Activated T-helper 1 cell treated with anti-CD3 and anti-CD28 coated beads, Interleukin-2, amount 50 U/mL, for 16 hours (primary cell): ENCODE measurements at places on chromosomes 13 and 19.

DNA sequence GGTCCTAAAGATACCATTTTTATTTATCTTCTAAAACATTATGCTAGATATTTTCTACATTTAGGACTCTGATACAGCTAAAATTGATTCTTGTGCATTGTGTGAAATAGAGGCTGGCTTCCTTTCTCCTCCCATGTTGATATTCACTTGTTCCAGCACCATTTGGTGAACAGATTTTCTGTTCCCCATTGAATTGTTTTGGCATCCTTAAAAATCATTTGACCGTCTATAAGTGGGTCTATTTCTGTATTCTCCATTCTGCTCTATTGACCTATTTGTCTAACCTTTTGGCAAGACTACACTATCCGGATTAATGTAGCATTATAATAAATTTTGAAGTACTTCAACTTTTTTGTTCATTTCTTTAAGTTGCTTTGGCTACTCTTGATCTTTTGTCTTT, 2689.2 kb downstream of the PCDH9 start:
- no peak for DNase-seq

GRCh38 chr19:19670070-19670551, 1.5 kb downstream of the ZNF101 start:
- DNase-seq: no peak

DNA sequence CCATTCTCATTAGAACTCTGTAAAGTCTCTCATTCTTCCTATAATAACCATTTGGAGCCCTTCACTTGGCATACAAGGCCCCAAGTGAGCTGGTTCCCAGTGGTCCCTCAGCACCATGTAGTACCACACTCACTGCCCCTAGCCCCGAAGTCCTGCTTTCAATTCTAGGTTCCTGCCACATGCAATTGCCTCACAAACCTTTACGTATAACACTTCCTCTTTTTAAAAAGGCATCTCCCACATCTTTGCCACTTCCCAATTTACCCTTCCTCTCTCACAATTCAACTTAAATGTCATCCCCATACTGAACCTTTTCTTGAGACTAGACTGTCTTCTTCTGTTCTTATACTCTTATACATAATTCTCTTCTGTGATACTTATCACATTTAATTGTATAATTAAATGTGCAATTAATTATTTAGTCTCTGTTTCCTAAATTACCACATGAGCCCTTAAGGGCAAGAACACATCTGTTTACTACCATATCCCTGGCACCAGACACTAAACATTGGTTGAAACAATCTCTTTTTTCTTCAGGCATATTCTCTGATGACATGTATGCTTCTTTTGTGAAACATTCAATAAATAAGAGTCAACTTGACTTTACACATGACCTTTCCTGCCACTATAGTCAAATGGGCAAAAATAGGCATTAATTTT, 304.0 kb downstream of the SPRY2 start:
- no peak for DNase-seq

GRCh38 chr19:7252364-7252763, 41.9 kb downstream of the INSR start:
- no peak for DNase-seq

- no peak for DNase-seq
These were observed 73.8 kb downstream of the TRPM4 start for GRCh38 chr19:49231389-49231788.

DNA sequence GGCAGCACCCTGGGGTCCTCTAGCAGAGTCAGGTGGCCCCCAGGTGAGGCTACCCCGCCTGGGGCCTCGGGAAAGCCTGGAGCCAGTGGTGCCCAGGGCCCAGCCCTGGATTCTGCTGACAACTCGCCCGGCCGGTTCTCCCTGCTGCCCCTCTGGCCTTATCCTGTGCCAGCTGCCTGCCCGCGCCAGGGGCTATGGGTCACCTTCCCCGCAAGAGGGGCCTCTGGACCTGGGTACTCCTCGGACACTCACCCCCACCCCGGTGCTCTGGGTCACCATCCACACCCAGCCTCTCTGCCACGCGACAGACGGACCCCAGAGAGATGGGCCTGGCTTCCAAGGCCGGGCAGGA, 24.0 kb downstream of the ZBTB7A start:
- no peak for DNase-seq
